ENCODE measurements at places on chromosomes 13 and 19.

GRCh38 chr13:60328073-60328472, 68.9 kb upstream of the TDRD3 start:
- no peak for DNase-seq

- no peak for DNase-seq
Observed at GRCh38 chr13:48346583-48346982, 43.0 kb downstream of the RB1 start.

DNA sequence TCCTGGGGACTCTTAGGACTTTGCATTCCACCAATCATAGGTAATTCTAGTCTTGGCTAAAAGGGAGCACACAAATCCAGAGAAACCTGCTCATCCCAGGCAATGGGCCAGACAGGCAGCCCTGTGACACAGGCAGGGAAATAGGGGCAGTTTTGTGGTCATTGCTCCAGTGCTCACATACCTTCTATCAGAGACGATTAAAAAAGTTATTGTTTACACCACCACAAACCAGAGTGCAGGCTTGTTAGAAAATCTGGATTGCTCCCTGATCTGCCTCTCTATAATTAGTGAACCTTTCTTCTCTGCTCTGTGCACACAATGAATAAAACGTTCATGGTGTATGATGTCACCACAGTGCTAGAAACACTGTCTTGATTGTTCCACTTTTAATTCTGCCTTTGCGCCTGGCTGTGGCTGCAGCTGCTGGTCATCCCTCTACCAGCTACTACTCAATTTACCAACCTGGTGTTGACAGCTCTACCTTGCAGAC, 121.6 kb upstream of the SPATA13 start:
- DNase-seq: no peak

DNA sequence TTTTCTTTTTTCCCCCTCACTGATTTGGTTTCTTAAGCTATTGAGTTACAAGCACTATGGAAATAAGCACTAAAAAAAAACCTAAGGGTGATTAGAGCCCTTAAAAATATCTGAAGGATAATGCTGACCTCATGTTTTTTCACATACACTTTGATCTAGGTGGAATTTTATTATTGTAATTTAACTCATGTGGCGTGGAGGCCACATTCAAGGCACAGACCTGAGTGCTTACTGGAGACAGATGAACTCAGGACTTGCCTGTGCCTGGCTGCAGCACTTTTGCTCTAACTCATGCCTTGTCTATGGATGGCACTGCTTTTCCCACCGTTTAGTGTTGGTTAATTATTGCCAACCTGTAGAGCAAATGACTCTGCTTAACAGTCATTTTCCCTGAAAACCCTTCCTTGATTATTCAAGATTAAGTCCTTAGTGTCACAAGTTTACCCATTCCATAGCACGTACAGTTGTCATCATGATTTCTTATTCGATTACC, 541.4 kb downstream of the GPC6 start:
- DNase-seq: no peak

GRCh38 chr13:34941835-34942731, at the start of gene NBEA:
Gene NBEA, plus strand, starts transcription at chr13:34942270. Its CDS starts 551 bp downstream, at chr13:34942821.
- peak; percentile 76 for DNase-seq

GRCh38 chr19:47492571-47493377, 8.8 kb upstream of the KPTN start:
- no peak for DNase-seq

DNA sequence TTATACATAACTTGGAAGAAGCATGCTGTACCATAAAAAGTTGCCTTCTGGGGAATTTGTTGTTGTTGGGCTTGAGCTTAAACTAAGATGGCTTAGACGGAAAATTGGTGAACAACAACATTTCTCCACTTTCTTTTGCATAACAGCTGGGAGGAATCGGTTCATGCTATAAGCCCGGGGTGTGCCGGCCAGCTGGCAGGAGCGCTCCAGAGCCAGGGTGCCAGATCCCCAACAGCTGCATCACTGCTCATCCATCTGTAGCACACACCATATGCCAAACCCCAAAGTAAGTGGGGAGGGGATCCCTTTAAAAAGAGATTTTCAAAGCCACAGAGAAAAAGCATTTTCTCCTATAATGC, 419.5 kb upstream of the ARGLU1 start:
- no peak for DNase-seq

DNA sequence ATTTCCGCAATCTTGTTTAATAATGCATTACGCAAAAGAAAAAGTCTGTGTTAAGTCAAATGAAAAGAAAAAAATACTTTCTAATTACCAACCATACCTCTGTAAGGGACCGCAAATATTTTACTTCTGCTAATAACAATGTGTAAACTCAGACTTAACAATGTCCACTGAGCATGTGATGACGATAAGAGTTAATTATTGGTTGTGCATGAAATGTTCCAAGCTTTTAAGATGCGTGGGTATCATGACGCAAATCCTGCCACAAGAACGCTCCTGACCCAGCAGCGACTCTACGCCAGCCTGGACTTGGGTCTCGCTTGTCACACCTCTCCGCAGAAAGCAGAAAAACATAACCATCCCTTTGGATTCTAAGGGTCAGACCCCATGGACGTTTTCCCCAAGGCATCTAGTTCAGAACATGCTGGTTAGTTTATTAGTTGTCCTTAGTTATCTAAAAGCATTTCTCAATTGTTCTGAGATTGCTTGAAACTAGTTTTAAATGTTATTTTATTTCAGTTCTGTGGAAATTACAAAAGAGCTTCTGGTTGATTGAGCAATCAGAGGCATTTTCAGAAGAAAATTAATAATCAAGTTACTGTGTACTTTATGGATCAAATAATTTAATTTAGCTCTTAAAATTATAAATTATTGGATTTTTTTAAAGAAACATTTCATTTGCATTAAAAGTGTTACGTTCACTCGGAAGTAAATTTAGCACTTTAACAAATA, 779.9 kb upstream of the ARGLU1 start:
- DNase-seq: no peak

GRCh38 chr13:23365652-23366051, 67.8 kb downstream of the SACS start:
- DNase-seq: no peak

DNA sequence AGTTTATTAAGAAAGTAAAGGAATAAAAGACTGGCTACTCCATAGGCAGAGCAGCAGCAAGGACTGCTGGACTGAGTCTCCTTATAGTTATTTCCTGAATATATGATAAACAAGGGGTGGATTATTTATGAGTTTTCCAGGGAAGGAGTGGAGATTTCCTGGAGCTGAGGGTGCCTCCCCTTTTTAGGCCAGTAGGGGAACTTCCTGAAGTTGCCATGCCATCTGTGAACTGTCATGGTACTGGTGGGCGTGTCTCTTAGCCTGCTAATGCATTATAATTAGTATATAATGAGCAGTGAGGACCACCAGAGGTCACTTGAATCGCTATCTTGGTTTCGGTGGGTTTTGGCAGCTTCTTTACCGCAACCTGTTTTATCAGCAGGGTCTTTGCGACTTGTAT, 13.5 kb downstream of the ZSCAN5A start:
- DNase-seq: no peak

GRCh38 chr19:46220038-46220615, 9.4 kb upstream of the IGFL1 start:
- DNase-seq: no peak

DNA sequence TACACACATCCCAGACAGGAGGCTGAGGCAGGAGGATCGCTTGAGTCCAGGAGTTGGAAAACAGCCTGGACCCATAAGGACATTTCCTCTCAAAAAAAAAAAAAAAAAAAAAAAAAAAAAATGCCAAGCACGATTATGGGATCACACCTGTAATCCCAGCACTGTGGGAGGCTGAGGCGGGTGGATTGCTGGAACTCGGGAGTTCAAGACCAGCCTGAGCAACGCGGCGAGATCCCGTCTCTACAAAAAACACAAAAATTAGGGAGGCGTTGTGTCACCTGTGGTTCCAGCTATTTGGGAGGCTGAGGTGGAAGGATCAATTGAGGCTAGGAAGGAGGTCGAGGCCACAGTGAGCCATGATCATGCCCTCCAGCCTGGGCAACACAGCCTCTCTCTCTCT, 973 bp upstream of the OCEL1 start:
- DNase-seq: no peak

DNA sequence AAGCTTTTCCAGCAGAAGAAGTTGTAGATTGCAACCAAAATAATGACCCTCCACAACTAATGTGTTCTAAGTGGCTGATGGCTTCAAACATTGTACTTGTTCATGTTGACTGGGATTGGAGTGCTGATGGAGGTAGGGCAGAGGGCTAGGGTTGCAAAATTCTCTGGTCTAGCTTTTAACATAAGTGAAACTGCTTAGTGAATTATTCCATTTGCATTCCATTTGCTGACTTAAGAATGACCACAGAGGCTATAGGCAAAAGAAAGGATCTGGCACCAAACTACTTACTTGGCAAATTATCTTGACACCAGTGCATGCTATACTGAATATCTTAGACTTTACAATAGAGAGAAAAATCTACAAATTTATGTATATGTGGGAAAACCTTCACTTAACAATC, 287.0 kb downstream of the FGF9 start:
- no peak for DNase-seq
